Activated CD4-positive, alpha-beta T cell treated with anti-CD3 and anti-CD28 coated beads for 24 hours (primary cell): ENCODE measurements at places on chromosomes 7 and 10.

DNA sequence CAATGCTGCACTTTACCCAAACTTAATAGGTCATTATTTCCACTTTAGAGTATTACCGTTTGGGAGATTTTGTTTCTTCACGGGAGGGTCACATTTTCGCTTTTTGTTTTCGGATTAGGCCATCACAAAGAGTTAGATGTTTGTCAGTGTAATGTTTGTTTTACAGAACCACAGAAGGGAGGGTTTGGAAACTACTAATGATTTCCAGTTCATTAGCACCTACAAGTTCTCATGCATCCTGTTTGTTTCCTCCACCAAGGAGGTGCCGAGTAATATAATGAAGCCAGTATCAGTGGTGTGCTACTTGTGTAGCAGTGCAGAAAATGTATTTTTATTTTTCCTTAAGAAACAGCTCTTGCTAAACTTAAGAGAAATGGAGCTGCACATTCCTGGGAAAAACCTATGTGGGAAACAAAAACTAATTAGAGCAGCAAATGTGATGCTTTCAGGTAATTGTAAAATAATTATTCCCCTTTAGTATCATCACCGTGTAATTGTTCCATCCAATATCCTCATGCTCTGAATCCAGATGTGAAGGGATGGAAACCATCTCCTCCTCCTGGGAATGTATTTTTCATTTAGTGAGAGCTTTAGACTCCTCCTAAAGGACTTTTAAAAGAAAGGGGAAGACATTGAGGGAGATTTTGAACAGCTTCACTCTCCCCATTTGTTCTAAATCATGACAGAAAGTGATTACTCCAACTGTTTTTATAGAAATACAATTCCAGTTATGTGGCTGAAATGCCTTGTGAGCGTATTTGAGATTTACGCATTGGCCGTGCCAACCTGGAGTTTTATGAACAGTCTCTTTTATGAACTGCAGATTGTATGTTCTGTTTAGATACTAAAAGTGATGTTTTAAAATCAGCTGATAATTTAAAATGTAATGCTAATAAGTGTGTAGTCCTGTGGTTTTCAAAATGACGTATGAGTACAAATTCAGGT, 5.6 kb downstream of the CELF2 start:
- no peak for DNase-seq

DNA sequence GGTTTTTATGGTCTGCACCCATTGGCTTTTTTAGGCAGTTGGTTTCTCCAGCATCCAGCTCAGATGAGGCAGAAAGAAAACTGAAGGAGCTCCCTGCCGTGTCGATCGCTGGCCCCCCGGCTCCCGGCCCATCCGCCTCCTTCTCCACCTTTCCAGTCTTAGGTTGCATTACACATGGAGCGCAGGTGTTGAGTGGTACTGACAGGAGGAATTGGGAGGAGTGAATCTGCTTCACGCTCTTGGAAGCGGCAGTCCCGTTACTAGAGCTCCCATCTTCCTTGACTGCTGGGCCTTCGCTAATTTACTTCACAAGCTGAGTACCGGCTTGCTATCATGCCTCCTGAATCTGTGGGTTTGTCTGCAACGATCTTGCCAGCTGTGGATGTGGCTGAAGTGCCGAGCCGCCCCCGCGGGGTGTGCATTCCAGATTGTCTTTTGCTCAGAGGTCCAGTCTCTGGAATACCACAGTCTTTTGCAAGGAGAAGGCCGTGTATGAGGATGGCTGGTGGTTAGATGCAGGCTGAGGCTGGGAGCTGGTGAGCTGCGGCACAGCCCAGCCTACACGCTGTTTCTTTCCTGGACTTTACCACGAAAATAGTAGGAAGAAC, 17.1 kb downstream of the IQCE start:
- no peak for DNase-seq

DNA sequence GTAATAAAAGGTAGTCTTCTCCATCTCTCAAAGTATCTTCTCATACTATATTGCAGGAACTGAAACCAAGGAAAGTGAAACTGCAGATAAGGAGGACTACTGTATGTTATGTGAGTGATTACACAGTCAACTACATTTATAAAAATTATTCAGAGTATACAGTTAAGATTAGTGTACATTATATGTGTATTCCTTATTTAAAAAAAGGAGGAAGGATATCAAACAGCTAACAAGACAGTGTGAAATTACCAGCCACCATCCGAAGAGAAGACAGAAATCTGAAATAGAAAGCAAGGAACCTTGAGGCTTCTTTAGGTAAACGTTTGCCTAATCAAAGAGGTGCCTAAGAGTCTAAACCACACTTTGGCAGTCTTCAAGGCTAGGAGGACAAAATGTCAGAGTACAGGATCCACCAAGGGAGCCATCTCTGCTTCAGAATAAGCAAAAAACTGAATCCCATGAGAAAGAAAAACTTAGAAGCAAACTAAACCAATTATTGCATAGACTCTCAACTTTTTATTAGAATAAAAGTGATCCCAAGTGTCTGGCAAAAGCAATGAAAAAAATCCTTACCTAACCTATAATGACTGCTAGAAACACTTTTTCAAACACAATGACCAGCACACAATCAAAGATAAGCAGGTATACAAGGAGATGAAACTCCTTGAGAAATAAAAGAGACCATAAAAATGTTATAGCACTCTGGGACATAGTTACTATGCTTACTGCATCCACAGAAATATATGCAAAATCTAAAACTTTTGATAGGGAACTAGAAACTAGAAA, 6.4 kb downstream of the USP6NL start:
- DNase-seq = no peak

GRCh38 chr10:97366572-97366971, 32.0 kb upstream of the FRAT2 start:
- DNase-seq = no peak

- DNase-seq = peak; percentile 65
These were observed 8.9 kb upstream of the EXOC6 start for GRCh38 chr10:92839191-92840085.

DNA sequence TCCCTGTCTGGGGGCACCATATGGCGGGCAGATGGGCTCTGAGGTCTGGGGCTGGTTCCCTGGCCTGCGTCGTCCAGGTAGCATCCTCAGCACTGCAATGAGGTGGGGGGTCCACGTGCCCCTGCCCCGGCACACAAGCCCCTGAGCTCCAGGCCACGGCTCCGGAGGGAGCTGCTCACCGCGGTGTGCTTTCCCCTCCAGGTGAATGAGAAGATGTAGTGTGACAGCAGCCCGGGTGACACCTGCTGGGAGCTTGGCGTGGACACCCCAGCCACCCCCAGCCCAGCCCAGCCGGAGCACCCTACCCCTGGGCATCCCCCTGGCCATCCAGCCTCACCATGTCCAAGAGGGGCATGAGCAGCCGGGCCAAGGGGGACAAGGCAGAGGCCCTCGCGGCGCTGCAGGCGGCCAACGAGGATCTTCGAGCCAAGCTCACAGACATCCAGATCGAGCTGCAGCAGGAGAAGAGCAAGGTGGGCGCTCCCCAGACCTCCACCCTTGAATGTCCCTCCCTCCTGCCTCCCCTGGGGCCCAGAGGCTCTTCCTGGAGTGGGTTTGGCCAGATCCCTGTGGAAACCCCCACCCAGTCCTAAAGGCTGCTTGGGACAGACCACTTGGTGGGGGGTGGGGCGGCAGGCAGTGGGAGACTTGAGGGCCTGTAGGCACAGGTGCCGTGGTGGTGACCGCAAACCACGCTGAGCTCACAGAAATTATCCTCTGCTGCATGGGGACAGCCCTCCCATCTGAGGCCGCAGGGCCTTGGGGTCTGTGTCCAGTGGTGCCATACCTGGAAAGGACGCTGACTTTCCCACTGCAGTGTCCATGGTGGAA, 38.9 kb downstream of the JAKMIP3 start:
- DNase-seq = no peak

- DNase-seq = no peak
These were observed 16.3 kb downstream of the MTPN start for GRCh38 chr7:135960709-135961451.

DNA sequence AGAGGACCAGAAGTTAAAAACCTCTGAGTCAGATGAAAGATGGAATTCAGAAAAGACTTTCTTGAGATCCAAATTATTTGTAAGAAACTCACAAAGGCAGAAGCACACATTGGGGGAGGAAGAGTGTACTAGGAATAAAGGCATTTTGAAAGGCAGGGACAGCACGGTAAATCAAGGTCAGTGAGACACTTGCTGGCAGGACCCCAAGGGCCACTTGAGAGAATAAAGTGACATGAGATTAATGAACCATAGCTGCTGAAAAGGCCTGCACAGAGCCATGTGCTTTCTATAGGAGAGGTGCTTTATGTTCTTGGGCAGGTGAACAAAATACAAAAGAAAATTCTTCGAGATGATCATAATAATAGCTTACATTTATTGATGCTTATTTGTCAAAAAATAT, 929.9 kb upstream of the MBL2 start:
- DNase-seq = no peak

DNA sequence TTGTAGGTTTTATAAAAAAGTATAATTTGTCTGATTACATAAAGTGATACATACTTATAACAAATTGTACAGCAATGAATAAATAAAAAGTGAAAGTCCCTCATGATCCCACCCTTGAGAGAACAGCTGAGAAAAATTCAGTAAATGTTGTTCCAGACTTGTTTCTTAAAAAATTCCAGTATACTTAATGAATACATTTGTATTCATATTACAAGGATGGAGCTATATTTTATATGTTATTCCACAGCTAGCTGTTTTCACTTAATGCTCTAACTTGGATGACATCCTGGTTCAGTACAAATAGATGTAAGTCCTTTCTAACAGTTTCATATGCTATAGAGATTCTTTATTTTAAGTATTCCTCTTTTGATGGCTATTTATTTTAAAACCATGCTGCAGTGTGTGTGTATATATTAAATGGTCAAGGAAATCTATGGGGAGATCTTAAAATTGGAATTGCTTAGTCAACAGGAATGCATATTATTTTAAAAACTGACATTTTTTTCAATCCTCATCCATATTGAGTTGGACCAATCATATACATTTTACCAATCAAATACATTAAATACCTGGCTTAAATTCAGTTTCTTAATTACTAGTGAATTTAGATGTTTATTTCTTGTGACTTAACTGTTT, 8.9 kb downstream of the STAMBPL1 start:
- DNase-seq = no peak

- no peak for DNase-seq
These were observed 397.5 kb upstream of the GALNT17 start for GRCh38 chr7:70734411-70734810.

GRCh38 chr10:3848005-3848774, 63.2 kb upstream of the KLF6 start:
- no peak for DNase-seq

DNA sequence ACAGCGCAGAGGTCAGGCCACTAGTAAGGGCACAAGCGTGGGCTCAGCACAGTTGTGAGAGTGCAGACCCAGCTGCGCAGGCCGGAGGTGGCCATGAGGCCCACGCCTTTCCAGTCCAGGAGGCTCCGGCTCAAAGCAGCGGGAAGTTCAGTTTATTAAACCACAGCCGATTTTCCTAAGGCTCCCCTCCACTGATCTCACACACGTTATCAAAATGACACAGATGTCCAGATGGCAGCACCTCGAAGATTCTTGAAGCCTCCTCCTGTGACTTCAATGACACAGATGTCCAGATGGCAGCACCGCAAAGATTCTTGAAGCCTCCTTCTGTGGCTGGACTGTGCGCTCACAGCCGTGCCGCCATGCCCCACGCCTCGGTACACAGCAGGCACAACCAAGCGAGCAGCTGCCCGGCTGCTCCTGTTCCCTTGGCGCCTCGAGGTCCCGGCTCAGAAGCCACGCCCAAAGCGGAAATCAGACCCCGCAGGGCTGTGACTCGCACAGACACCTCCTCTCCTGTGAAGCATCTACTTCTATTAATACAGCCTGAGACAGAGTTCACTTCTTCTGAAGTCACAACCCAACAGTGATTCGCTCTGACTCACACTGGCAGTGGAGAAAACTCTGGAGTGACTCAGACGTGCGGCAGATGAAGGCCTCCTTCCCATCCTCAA, 122.7 kb downstream of the MAD1L1 start:
- peak; percentile 58 for DNase-seq

DNA sequence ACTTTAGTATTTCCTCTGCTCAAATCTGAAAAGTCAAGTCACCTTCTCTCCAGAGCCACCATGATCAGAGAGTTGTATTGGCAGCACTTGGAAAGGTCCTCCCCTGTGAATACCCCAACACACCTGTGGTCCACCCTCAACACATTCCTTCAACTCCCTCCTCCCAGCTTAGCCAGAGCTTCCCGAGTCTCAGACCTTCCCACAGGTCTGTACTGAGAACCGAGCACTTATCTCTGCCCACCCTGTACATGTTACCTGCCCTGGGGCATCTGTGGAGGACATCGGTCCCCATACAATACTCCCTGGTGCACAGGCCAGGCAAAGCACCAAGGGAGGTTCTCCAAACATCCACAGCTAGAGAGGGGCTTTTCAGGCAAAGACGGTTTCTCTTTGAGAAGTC, 30.6 kb downstream of the SORBS1 start:
- no peak for DNase-seq

GRCh38 chr10:124385627-124386185, 33.0 kb downstream of the OAT start:
- DNase-seq = no peak

DNA sequence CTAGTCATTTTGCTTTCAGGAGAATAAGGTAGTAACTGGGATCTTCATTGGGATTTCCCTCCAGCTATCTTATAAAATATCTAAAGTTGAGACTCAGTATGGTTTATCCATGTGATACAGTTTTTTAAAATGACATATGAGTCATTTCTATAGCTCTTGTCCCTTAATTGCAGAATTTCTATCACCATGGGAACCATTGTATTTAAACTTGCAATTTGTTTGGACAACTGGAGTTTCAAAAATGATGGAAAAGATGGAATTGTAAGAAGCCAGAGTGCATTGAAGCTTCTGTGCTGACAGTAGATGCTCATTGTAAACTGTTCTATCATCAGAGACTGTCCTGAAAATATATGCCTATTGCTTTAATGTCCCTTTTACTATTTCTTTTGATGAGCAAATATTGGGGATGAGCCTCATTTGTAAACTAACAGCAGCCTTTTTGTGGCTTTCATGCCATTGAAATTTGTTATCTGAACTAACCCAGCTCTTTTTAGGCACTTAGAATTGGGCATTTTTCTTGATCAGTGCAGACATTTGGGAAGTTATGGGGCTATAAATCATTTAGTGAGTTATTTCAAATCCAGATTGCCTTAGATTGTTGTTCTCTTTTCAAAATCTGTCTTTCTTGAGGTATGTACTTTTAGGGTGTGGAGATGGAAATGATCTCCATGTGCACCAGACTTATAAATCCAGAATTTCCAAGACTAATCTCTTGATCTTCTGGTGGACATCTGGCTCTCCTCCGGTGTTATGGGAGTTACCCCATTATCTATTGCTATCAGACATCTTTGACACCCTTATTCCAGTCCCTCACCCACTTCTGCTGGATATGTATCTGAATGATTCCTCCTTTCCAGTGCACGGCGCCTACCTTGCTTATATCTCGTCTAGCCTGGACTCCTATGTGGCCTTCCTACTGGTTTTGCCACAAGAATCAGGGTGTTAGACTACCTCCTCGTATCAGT, 159.0 kb downstream of the SND1 start:
- DNase-seq = no peak

DNA sequence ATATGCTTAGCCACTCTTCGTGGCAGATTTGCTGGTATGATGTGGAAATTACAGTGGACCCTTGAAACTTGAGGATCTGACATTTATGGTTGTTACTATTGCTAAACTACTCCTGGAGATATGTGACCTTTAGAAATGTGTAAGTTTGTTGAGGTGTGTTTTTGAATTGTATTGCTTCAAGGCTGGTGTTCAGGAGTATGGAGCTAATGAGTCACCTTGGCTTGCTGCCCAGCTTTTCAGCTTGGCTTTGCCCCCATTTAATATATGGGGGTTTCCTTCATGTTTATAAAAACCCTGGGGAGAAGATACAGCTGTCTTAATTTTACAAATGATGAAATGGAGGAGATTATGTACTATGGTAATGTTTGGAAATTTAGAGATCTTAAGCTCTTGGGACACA, 11.6 kb downstream of the HBP1 start:
- peak; percentile 60 for DNase-seq
